Stimulated activated CD4-positive, alpha-beta T cell treated with anti-CD3 and anti-CD28 coated beads, Interleukin-1b, Interleukin-23, amount 100 ng/mL, for 24 hours (primary cell): ENCODE measurements at places on chromosomes 1 and 21.

DNA sequence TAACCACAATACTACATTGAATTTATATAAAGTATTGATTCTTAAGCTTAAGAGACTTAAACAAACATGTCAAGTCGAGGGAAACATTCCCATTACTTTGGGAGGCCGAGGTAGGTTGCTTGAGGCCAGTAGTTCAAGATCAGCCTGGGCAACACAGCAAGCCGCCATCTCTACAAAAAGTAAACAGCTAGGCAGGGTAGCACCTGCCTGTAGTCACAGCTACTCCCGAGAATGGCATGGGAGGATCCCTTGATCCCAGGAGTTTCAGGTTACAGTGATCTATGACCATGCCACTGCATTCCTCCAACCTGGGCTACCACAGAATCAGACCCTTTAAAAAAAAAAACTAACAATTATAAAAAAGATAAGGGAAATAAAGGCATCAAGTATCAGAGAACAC, 50.4 kb downstream of the EIF4G3 start:
- no peak for DNase-seq

DNA sequence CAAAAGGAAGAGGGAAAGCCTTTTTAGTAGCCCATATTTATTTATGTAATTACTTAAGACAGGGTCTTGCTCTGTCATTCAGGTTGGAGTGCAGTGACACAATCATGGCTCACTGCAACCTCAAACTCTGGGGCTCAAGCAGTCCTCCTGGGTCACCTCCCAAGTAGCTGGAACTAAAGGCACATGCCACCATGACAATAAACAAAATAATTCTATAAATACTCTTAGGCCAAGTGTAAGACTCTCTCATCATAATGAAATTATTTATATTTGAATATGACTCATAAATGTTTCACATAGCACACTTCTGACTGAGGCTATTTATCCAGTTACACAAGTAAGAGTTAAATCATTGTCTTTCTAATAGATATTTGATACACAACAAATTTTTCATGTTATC, 314.7 kb downstream of the AMY1C start:
- DNase-seq = no peak

- no peak for DNase-seq
Observed at GRCh38 chr21:32653326-32653901, 41.2 kb upstream of the CFAP298 start.

DNA sequence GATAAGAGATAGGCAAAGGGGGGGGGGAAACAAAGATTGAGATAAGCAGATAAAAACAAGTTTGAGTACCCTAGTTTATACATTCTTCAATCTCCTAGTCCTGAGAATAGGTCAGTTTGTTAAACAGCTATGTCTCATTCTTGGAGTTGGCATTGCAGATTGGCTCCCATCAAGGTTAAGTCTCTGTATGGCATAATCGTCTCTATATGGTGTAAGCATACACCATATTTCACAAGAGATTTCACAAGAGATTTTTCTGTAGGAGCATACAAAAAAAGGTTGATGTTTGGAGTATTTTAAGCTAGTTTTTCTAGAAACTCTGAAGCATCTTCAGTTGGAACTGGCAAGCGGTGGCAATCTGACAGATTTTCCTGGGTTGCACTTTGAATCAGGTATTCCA, 35.8 kb downstream of the NCAM2 start:
- no peak for DNase-seq

GRCh38 chr1:169515641-169516040, 29.9 kb upstream of the SLC19A2 start:
- no peak for DNase-seq

DNA sequence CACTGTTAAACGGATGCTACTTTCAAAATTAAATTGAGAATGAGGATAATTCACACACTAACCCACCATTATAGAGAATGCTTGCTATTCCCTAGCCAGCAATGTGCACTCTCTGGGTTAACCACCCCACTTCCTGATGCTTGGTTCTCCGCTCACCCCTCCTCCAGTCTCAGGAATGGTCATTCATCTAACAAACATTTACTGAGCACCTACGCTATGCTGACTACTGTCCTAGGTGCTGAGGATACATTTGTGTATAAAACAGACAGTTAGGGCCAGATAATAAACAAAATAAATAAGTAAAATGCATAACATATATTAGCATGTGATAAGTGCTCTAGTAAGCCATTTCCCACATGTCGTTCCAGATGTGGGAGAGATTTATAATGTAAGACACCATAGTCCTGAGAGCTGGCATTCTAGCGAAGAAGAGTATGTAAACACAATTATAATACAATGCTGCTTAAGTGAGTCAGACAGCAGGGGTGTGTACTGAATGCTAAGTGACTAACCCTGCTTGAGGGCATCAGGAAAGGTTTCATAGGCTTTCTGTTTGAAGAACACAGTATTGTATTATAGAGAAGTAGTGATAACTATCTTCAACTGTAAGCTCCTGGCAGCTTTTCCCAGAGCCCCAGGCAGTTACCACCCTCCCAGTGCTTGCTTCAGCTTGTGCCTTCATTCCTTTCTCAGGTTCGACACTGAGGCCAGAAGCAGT, 126.7 kb upstream of the CACHD1 start:
- DNase-seq = no peak

DNA sequence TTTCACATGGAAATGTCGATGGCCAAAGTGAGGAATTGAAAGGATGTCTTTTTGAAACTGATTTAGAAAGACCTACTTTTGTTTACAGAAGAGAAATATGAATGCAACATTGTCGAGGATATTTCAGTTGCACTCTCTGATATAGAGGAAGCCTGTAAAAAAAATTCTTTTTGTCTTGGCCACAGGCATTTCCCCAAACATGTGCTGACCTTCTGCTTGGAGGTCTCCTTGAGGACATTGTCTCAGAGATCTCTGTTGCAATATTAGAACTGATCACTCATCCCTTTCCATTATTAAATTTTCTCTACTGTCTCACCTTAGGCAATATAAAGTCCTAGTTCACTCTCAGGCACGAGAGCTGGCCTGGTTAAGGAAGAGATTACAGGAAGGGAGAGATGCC, 16.0 kb downstream of the S100A11 start:
- no peak for DNase-seq

GRCh38 chr1:230558324-230558723, 84.0 kb upstream of the COG2 start:
- no peak for DNase-seq

GRCh38 chr21:16913010-16913409, 599.8 kb upstream of the CXADR start:
- no peak for DNase-seq

DNA sequence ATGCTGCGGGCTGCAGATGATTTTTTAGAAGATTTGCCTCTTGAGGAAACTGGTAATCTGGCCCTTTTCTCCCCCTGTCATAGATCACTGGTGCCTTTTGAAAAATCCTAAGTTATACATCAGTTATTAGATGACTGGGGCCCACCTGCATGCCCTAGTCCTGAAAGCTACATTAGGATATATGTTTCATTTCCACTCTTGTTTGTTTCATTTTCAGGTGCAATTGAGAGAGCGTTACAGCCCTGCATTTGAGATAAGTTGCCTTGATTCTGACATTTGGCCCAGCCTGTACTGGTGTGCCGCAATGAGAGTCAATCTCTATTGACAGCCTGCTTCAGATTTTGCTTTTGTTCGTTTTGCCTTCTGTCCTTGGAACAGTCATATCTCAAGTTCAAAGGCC, 8.1 kb upstream of the IFI44 start:
- DNase-seq = no peak

- DNase-seq = no peak
Observed at GRCh38 chr1:241707442-241707841, 55.4 kb downstream of the WDR64 start.

- peak; percentile 46 for DNase-seq
Observed at GRCh38 chr21:33127154-33127867, 57.4 kb downstream of the OLIG1 start.

GRCh38 chr21:42080788-42081083, 9.6 kb downstream of the UMODL1 start:
- DNase-seq = no peak

- no peak for DNase-seq
Observed at GRCh38 chr1:9699361-9699760, 47.8 kb downstream of the PIK3CD start.

GRCh38 chr1:208254376-208254775, 10.2 kb upstream of the PLXNA2 start:
- no peak for DNase-seq

GRCh38 chr1:18962855-18963737, 6.6 kb upstream of the IFFO2 start:
- DNase-seq = no peak

DNA sequence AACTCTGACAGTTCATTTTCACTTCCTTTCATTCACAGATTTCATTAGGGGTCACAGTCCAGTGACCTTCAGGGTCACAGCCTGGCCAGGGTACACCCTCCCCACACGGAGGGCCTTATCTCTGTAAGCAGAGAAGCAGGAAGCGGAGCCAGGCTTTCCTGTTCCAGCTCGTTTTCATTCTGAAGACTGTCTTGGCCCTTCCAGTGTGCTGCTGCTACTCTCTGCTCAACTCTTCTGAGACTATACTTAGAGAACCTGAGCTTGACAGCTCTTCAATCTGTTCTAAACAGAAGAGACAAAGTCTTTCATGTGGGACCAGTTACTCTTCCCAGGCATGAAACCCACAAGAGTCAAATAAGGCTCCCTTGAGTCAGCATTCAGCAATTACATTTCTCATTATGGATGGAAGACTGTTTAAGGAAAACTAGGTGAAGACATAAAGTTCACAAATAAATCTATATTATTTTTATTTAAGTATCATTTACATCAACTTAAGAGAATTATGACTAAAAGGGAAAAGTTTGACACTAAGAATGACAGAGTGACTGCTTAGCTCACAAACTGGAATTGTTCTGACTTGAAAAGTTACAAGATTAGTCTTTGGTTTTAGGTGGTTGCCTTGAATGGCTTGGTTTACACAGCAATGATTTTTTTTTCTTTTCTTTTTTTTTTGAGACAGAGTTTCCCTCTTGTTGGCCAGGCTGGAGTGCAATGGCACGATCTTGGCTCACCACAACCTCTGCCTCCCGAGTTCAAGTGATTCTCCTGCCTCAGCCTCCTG, 4.8 kb upstream of the TDRD10 start:
- DNase-seq = no peak

DNA sequence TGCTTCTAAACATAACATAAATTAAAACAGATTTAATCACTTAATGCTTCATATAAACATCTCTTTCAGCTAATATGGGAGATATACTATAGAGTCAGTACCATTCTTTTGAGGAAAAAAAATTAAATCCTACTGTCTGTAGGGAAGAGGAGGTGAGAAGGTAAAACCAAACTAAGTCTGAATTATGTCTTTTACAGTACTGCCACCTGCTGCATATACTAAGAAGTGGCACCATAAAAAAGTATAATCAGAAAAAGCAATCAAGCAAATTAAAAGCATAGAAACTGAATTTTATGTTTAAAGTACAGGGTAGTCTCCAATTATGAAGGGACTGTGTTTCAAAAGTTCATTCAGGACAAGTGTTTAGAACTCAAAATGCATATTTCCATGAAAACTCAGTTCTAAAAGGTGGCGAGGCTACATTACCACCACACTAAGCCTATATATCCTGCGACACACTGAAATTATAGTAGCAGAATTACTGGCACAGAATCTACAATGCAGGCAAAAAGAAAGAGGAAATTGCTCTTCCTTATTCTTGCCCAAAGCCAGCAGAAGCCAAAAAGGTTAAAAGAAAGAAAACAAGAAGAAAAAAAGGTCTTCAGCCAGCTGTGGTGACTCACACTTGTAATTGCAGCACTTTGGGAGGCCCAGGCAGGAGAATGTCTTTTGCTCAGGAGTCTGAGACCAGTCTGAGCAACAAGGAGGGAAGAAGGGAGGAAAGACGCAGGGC, 9.0 kb downstream of the NSL1 start:
- DNase-seq = no peak

DNA sequence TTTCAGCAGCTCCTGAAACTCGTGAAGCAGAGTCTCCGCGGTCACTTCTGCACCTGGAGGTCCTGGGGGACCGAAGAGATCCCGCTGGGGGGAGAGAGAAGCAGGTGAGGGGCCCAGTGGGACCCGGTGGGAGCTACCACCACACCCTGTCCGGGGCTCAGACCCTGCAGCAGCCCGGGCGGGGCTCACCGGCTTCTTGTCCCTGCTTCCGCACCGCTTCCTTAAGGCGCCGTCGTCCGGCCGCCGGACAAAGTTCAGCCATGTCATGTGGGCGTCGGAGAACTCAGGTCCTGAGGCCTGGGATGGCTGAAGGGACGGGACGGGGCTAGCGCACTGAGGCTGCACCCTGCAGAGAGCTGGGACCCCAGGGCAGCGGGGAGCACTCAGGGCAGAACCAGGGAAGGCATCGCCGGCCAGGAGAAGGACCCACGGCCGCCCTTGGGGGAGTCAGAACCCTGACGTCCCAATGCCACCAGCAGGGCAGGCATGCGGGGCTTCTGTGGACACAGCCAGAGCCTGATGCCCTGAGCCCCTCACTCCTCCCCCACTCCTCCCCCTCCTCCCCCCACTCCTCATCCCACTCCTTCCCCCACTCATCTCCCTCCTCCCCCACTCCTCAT, 2.2 kb downstream of the C1QTNF12 start:
- DNase-seq = no peak

DNA sequence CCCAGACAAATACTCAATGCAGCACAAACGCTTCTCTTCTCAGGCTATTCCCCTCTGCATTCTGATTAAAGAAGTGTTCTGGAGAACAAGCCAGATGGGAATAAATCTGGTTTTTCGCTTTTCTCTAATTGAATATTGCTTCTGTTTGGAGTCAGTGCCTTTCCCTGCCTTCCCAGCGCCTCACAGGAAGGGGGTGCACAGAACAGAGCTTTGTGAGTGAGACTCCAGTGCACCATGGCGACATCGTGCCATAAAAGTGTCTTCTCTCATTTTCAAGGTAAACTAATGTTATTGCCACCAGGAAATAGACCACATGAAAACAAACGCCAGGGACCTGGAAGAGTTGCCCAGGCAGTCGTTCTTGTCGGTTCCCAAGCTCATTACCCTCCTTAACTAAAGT, 43.6 kb upstream of the SLC45A1 start:
- DNase-seq = no peak

- no peak for DNase-seq
Observed at GRCh38 chr1:78334952-78335351, 155.8 kb upstream of the PTGFR start.

- DNase-seq = no peak
Observed at GRCh38 chr1:192579010-192579738, 3.6 kb downstream of the RGS1 start.

DNA sequence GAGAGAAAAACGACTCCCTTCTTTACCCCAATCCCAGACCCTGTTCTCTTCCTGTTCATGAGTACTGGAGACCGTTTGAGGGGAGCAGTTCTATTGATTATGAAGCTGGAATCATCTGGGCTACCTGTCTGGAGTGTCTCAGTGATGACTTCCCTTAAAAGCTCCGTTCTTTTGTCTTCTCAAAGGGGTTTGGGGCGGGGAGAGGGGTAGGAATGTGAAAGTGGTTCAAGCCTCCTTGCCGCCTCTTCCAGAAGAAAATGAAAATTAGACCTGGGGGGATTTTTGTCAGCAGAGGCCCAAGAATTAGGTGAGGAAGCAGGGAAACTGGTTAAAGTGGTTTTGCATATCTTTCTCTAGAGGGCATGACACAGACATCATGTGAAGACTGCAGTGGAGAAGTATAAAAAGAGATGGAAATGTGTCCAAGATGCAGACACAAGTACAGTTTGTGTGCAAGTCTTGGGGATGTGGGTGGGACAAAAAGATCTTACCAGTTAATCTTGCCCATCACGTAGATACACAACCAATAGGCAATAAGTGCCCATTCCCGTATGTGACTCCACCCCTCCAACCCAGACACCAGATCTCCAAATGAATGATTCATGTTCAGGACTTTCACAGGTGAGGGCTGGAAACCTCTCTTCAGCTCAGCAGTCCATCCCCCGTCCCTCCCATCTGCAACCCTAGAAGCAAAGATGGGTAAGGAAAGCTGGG, 470 bp upstream of the MTMR11 start:
- no peak for DNase-seq
